Stimulated activated CD4-positive, alpha-beta T cell treated with anti-CD3 and anti-CD28 coated beads, Interleukin-1b, Interleukin-23, amount 100 ng/mL, for 48 hours (primary cell): ENCODE measurements at places on chromosomes 13 and 19.

GRCh38 chr13:104534847-104535246, 1468.6 kb upstream of the SLC10A2 start:
- DNase-seq, result no peak

- no peak for DNase-seq
Observed at GRCh38 chr13:44739539-44739938, 163.4 kb upstream of the TSC22D1 start.

GRCh38 chr13:109744512-109745051, 41.8 kb downstream of the IRS2 start:
- DNase-seq, result no peak

GRCh38 chr13:27182844-27183497, 11.4 kb upstream of the USP12 start:
- no peak for DNase-seq
